ENCODE measurements at places on chromosomes 16 and 17.

DNA sequence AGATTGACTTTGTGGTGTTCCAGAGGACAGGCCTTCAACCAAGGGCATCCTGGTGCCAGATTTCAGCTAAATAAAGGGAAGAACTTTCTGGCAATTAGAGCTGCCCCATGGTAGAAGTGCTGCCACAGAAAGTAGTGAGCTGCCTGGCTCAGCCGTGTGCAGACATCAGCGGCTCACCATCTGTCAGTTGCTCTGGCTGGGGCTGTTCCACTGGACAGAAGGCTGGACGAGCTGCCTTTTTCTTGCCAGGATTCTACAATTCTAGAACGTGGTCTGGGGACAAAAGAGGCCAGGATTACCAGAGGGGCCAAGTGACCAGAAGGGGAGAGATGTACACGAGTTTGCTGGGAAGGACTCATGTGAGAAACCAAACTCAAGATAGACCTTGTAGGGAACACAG lies 107.0 kb upstream of the RPL38 start:
- no peak for DNase-seq

- DNase-seq: no peak
Measured at GRCh38 chr17:48026502-48027321, 10.9 kb downstream of the COPZ2 start.

GRCh38 chr16:1825864-1826690 lies 548 bp downstream of the HAGH start:
- DNase-seq: peak; percentile 44

DNA sequence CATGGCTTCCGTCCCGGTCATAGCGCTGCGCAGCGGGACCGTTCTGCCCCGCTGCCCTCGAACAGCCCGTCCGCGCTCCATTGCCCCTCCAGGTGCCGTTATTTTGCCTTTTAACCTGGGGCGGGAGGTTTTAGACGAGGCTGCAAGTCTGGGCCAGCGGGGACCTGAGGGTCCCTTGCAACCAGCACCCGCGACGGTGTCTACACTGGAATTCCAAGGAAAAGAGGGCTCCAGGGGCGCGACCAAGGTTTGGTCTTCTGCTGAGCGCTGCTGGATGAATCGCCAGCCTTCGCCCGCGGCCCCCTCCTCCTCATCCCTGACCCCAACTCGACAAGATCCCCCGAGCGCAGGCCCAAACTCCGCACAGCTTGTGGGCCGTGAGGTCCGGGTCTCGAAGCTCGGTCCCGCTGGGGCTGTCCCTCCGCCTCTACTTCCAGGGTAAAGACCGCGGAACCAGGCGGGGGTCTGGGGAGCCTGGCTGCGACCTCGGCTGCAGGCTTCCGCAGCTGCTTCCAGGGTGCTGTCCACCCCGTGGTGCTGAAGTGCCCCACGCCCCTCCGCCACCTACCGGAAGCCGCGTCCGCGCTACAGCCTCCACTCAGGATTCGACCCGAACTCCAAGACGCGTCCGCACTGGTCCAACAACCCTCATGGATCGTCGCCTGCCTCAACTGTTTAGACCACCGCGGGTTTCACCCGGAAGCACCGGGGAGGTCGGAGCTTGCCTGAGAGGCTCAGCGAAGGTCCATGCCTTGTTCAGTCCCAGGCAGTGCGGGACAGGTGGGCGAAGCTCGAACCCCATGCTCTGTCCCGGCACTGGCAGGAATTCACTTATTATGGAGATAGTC lies 10.1 kb upstream of the CA4 start:
- DNase-seq: no peak

- no peak for DNase-seq
Measured at GRCh38 chr16:22386976-22387375, 12.6 kb upstream of the CDR2 start.

GRCh38 chr17:63675607-63676546 lies 24.0 kb downstream of the LIMD2 start:
- DNase-seq: no peak

DNA sequence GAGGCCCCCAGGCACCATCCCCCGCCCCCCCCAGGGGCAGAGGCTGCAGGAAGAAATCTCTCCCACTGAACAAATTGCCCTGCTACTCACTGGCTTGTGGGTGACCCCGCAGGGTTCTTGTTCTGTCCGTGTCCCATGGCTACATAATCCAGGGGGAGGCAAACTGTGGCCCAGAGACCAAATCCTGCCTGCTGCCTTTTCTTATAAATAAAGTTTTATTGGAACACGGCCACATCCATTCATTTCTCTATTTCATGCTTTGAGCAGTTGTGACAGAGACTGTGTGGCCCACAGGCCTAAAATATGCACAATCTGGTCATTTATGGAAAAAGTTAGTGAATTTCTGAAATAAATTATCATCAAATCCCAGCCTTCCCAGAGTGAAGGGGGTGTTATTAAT lies 38.2 kb downstream of the ABCC6 start:
- no peak for DNase-seq

DNA sequence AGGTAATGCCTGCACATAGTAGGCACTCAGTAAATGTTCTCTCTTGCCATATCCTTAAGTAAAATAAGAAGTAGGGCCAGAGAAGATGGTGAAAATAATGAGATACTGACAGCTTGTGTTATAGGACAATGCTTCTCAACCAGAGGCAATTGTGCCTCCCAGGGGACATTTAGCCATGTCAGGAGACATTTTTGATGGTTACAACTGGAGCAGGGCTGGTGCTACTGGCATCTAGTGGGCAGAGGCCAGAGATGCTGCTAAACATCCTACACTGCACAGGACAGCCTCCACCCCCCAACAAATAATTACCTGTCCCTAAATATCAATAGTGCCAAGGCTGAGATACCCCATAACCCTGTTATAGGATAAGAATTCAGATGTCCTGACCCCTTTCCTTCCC lies 1.7 kb downstream of the RAD51D start:
- DNase-seq: no peak

DNA sequence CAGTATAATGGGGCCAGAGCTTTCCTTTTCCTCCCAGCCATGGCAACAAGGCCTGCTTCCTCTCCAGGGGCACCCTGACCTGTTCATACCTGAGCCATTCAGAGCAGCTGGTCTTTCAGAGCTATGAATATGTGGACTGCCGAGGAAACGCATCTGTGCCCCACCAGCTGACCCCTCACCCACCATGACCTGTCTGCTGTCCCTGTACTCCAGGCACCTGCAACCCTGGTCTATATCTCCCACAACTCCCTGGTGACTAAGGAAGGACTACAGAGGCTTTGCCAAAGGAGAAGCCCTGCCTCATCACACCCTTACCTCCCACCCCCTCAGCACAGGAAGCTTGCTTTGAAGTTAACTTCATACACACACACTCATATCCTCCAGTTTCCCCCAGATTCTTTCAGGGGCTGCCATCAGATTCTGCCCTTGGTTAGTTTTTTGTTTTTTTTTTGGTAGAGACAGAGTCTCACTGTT lies 6.0 kb downstream of the TMEM106A start:
- no peak for DNase-seq

DNA sequence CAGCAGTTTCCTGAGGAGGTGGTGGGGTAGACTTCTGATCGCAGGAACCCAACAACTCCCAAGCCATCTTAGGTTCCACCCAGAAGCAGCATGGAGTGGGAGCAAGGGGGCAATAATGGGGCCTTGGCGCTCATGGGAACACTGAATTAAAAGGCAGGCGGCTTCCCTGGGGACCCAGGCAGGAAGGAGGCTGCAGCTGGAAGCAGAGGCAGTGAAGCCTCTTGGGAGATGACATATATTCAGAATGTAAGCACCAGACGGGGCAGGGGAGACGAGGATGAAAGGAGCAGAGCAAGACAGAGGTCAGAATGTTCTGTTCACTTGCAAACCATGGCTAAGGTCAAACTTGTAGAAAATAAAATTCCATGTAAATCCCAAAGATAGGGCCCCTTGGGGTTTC lies 2.9 kb downstream of the HIGD1B start:
- DNase-seq: no peak

GRCh38 chr17:1201132-1201702 lies 21.4 kb upstream of the ABR start:
- no peak for DNase-seq

DNA sequence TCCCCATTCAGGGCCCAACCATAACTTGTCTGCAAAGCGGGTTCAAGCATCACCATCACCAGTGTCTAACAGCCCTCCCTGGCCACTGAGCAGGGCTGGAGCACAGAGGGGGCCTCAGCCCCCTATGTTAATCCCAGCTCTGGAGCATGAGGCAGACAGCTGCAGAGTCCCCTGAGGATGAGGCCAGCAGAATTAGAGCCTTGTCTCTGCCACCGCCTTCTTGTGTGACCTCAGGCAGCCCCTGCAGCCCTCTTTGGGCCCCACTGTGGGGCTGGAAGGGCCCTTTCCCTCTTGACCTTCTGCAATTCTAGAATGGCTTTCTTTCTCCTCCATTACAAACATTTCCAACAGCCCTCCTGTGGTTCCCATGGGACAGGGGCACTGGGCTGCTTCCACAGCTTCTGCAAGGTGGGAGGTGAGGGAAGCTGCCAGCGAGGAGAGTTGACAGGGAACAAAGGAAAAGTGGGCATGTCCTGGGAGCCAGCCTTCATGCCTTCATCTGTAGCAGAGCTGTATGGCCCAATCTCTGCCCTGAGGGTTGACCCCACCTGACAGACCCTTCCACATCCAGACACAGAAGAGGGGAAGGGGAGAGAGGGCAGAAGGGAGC lies 65.7 kb downstream of the TMEM132E start:
- no peak for DNase-seq

GRCh38 chr16:939941-940340 lies 30.8 kb downstream of the LMF1 start:
- DNase-seq: no peak

DNA sequence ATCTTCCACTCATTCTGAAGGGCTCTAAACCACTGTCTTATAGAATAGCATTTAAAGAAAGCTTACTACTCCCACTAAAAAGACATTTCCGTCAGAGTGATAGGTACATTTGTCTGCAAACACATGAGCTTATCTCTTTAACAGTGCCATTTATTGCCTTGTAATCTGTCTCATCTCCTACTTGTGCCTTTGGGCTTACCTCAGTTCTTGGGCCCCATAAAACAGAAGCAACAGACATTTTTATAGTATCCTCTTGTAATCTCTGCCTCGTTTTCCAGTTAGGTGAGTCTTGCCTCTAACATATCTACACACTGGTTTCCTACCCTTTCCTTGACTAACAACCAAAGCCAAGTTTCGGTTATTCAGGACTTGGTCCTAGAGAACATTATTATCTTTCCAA lies 681.4 kb upstream of the KIF2B start:
- DNase-seq: no peak

- no peak for DNase-seq
Measured at GRCh38 chr16:30758988-30759491, 2.8 kb downstream of the CFAP119 start.

- DNase-seq: no peak
Measured at GRCh38 chr16:75570396-75571065, 4.4 kb downstream of the GABARAPL2 start.
